ENCODE measurements at places on chromosomes 2 and 18. TPM values are rescaled to one million over a fixed set of nuclear protein-coding genes. Genes with fewer than 3 reads are reported as not detected.

The MZT2B gene
- 157 TPM for total RNA-seq

The MEIS1 gene
- total RNA-seq, result 3.3 TPM

The SMYD5 gene
- total RNA-seq, result 28.5 TPM

The EVX2 gene
- total RNA-seq, result not detected

The CLHC1 gene
- total RNA-seq, result 2.4 TPM

The MARCHF4 gene
- 2.7 TPM for total RNA-seq

The C2orf81 gene
- 0.63 TPM for total RNA-seq

The RTP5 gene
- total RNA-seq, result not detected

The SLC5A7 gene
- total RNA-seq, result not detected

The FN1 gene
- 3,000 TPM for total RNA-seq

The IRS1 gene
- 28.5 TPM for total RNA-seq

The RNF152 gene
- total RNA-seq, result 0.51 TPM

The PLGLB1 gene
- total RNA-seq, result 0.96 TPM

The LRRC30 gene
- not detected for total RNA-seq

The ZNF521 gene
- total RNA-seq, result 10.6 TPM

The SH3RF3 gene
- 7.4 TPM for total RNA-seq
